ENCODE measurements at places on chromosomes 1 and 21. TPM values are rescaled to one million over a fixed set of nuclear protein-coding genes. Genes with fewer than 3 reads are reported as not detected.
A peak's percentile ranks its signal among the peaks of the same experiment; 100 is the strongest.

DNA sequence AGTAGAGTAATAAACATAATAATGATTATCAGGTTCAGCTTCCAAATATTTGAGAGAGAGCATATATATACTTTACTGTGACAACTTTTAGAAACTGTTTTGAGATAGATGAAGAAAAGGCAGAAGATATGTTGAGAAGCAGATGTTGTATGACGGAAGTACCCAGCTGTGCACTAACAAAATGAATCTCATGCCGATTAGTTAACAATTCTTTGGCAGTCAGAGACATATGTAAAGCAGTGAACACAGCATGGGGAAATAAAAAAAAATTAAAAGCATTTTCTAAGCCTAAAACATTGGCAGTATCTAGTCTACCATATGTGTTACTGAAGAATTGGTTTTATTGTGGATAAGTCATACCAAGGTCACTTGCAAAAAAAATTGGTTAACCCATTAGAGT is 51.8 kb downstream of the MAGI3 start:
- no peak for DNase-seq

GRCh38 chr21:15370462-15370975 is 305.7 kb upstream of the NRIP1 start:
- no peak for DNase-seq

The PTAFR gene
- total RNA-seq = 0.24 TPM

GRCh38 chr1:247175458-247175857 is 3.6 kb upstream of the ZNF124 start:
- DNase-seq = no peak

DNA sequence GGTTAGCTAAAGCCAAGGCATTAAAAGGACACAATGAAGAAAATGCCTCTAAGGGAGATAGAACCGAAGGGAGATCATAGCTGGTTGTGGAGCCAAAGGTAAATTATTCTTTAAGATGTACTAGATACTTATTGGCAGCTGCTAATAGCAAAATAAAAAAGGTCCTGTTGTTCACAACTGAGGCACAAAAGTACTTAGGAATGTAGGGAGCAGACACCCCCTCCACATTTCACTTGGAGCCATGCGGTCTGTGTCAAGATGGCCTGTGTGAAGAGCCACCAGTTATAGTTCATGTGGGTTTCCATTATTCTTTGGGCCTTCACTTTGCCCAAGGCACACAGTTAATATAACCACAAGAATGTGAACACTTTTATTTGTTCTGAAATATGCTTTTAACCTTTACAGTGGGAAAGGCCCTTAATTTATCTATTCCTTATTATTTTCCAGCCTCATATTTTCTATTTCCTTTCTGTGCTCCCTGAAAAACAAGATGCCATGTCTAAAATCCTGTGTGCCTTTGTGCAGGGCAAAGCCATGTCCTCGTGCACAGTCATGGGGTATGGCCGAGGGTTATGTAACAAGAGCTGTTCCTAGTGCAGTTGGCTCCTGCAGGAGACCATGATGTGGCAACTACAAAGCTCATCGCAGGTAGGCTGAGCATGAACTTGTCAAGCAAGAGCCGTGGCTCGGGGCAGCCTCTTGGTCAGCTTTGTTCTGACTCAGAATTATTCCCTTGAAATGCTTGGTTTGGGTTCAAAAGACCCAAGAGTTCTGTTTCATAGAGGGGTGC is 16.2 kb upstream of the WDR26 start:
- DNase-seq = no peak

DNA sequence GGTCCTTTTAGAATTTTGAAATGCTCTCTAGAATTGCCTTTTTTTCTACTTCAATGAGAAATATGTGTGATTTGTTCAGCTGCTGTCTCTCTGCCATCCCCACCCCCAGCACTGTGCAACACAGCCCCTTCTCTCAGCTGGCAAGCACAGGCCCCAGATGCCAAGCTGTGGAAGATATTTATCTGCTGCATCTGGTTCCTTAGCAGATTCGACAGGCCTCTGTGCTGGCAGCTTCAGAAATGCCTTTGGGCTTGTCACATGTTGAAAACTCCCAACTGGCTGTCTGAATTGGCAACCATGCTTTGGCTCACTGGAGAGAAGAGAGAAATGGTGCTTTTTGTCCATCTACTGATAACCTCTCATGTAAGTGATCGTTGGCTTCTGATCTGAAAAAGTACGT is 206.7 kb upstream of the C1orf87 start:
- no peak for DNase-seq

- peak; percentile 71 for DNase-seq
These were observed 15.0 kb upstream of the H3-3A start for GRCh38 chr1:226047495-226047894.

The PIK3C2B gene
- 19.3 TPM for total RNA-seq

- DNase-seq = peak; percentile 42
These were observed at the start of gene VWA1 for GRCh38 chr1:1435106-1435903. Gene VWA1, plus strand, starts transcription at chr1:1435690. Its CDS starts 59 bp downstream, at chr1:1435749.

- peak; percentile 30 for DNase-seq
These were observed 500 bp downstream of the FAM20B start for GRCh38 chr1:179025975-179026812.

The CD101 gene
- 1.6 TPM for total RNA-seq

GRCh38 chr1:116182019-116182714 is 71.0 kb downstream of the MAB21L3 start:
- DNase-seq = no peak

- peak; percentile 86 for DNase-seq
These were observed 3.6 kb downstream of the OTUD7B start for GRCh38 chr1:150006881-150007421.

The PRRX1 gene
- 2.6 TPM for total RNA-seq

The HMGCS2 gene
- total RNA-seq = not detected

The RBM15 gene
- total RNA-seq = 20.4 TPM
